Esophagus mucosa (tissue), 1 donor: ENCODE measurements at places on chromosomes 13 and 19. TPM values are rescaled to one million over a fixed set of nuclear protein-coding genes. Genes with fewer than 3 reads are reported as not detected.

Gene ARID3A
- 6.9 TPM for total RNA-seq

Gene TOMM40
- total RNA-seq = 71.4 TPM

Gene SERP2
- 1.2 TPM for total RNA-seq

Gene TNFSF13B
- 2.0 TPM for total RNA-seq

Gene HSH2D
- 1.3 TPM for total RNA-seq

Gene NLRP5
- total RNA-seq = not detected

Gene FAM216B
- total RNA-seq = not detected

Gene KLHL1
- not detected for total RNA-seq

Gene ATXN8OS
- not detected for total RNA-seq

Gene TRAPPC5
- 127 TPM for total RNA-seq

Gene BRME1
- 5.7 TPM for total RNA-seq
